ENCODE measurements at places on chromosomes 4 and X.

GRCh38 chrX:145609951-145610511 lies 207.6 kb upstream of the SLITRK2 start:
- no peak for DNase-seq

- DNase-seq, result no peak
Measured at GRCh38 chr4:94843216-94843615, 85.5 kb downstream of the BMPR1B start.

- DNase-seq, result no peak
Measured at GRCh38 chrX:20001588-20001987, 10.7 kb upstream of the BCLAF3 start.

- DNase-seq, result no peak
Measured at GRCh38 chrX:20421697-20422096, 155.0 kb upstream of the RPS6KA3 start.

GRCh38 chr4:175770555-175770954 lies 41.5 kb downstream of the GPM6A start:
- DNase-seq, result no peak

- no peak for DNase-seq
Measured at GRCh38 chr4:170827562-170828274, 738.0 kb upstream of the AADAT start.

- no peak for DNase-seq
Measured at GRCh38 chr4:181671672-181672071, 571.5 kb upstream of the TENM3 start.

- no peak for DNase-seq
Measured at GRCh38 chrX:154486396-154487207, at the start of gene UBL4A. Gene UBL4A, minus strand, starts transcription at chrX:154486615. Its CDS starts 31 bp downstream, at chrX:154486584.

DNA sequence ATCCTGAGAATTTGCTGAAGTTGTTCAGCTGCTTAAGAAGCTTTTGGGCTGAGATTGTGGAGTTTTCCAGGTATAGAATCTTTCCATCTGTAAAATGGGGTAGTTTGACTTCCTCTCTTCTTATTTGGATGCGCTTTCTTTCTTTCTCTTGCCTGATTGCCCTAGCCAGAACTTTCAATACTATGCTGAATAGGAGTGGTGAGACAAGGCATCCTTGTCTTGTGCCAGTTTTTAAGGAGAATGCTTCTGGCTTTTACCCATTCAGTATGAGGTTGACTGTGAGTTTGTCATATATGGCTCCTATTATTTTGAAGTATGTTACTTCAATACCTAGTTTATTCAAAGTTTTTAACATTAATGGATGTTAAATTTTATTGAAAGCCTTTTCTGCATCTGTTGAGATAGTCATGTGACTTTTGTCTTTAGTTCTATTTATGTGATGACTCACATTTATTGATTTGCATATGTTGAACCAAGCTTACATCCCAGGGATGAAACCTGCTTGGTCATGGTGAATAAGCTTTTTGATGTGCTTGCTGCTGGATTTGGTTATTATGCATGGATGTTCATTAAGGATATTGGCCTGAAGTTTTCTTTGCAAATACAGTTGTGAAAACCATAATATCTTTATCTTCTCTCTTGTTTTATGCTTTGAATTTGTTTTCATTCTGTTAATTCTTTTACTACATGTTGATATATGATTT lies 573.8 kb upstream of the NDST4 start:
- no peak for DNase-seq

GRCh38 chrX:148774276-148774675 lies 273.9 kb downstream of the AFF2 start:
- no peak for DNase-seq

DNA sequence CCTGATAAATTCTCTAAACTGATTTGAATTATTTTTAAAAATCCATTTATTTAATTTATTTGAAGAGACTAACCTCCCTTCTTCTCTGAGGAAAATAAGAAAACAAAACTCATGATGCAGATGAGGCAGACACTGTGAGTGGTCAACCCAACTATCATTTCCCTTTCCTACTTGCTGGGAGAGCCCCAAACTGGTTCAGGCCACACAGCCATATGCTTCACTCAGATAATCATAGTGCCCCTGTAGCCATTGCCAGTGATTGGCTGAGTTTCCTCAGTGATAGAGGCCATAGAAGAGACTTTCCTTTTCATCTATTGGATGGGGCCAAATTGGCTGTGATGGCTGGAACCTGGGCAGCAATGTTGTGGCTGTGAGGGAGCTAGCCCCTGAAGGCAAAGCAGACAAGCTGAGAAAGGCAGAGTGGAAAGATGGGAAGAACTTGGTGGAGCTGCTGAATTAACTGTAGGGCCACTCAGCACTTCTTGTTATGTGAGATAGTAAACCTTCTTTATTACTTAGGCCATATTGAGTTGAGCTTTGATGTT lies 49.8 kb downstream of the RAB33B start:
- DNase-seq, result no peak

GRCh38 chr4:90718931-90719330 lies 591.7 kb downstream of the CCSER1 start:
- DNase-seq, result no peak

GRCh38 chr4:24968992-24969391 lies 56.1 kb upstream of the CCDC149 start:
- no peak for DNase-seq

- no peak for DNase-seq
Measured at GRCh38 chr4:109128589-109128988, 173.9 kb downstream of the COL25A1 start.

GRCh38 chrX:153338836-153339235 lies 4.9 kb downstream of the ZNF275 start:
- no peak for DNase-seq

DNA sequence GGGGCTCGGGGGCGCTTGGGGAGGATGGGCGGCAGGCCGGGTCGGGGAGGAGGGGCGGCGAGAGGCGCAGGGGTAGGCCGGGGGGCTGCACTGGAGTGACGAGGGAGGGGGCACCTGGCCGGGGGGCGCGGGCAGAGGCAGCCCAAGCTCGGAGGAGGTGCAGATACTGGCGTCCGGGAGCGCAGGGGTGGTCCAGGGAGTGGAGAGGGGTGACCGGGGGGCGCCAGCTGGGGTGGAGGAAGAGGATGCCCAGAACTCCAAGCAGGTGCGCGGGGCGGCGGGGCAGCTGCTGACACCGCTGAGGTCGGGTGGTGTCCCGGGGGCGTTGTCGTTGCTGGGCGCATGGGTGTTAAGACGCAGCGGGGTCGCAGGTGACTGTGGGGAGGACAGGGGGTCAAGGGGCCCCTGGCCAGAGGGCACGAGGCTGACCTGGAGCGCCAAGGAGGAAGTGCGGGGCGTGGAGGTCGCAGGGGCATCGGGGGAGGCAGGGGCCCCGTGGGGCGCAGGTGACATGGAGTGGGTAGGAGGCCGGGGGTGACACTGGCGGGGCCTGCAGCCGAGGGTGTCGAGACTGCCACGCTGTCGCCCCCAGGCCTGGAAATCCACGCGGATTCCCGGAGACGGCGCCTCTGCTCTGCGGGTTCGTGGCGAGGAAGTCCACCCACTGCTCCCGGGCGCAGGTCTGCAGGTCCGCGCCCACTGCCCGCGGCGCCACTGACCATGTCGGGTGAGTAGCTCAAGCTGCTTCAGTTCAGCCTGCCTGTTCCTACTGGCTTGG lies 928 bp downstream of the GYG2 start:
- DNase-seq, result no peak

GRCh38 chr4:159308566-159309340 lies 205.9 kb downstream of the RAPGEF2 start:
- no peak for DNase-seq

DNA sequence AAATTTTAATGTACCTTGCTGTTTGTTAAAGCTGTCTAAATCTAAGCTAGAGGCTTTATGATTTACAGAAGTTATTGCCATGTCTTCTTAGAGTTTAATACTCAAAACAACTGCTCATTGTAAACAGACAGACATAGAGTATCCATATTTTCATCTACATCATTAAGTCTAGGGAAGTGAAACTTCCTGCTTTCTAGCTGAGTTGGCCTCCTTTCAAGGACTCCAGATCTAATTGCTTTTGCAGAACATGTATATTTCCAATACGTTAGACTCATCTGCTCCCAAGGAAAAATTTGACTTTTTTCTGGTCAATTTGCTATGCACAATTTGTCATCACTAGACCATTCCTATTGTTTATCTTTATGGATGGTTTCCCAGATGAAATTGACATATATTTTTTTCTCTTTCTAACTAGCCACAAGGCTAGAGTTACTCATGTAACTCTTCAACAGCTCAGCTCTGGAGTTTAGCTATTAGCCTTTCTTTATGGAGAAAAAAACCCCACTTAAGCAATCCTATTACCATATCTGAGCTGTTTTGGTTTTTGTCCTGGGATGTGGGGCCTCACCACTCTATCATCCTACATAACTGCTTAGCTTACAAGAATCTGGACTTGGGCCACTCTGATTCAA lies 122.9 kb downstream of the PPA2 start:
- DNase-seq, result no peak

DNA sequence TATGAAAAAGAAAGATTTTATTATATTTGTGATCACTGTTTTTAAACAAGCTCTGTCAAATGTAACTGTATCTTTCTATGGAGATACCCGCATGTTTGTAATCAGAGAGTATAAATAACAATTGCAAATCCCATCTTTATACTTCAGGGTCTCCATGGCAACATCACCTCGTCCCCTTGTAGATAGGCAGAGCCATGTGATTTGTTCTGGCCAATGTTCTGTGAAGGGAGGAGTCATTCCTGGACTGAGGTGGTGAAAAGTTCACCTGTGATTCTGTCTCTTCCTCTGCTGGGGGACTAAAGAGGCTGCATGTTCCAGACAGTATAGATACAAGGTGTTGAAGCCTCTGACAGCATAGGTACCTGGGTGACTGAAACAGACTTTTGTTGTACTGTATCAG lies 45.6 kb upstream of the MED14 start:
- no peak for DNase-seq

DNA sequence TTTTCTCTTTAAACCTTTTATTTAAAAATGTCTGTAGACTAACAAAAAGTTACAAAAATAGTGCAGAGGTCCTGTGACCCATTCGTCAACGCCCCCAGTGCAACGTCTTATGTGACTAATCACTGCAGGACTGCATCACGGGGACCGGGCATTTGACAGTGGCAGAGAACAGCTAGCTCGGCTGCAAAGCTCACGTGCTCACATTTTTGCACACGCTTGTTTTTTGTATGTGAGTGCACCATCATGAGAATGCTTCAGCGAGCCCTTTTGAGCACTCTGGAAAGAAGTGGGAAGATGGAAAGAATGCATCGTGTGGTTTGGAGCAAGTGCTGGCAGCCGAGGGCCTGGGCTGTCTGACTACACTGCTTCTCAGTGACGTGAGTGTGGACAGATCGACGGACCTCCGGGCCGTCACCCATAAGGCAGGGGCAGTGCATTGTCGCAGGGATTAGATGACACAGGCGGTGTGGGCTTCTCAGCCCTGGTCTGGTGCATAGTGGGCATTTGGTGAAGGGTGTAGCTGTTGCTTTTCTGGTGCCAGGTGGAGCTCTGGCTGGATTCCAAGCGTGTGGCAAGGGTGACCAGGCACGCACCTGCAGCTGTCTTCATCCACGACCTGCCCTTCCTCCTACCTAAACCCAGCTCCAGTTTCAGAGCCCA lies 17.7 kb downstream of the SPON2 start:
- DNase-seq, result no peak

GRCh38 chr4:173538909-173539445 lies 8.9 kb upstream of the HAND2 start:
- DNase-seq, result no peak

DNA sequence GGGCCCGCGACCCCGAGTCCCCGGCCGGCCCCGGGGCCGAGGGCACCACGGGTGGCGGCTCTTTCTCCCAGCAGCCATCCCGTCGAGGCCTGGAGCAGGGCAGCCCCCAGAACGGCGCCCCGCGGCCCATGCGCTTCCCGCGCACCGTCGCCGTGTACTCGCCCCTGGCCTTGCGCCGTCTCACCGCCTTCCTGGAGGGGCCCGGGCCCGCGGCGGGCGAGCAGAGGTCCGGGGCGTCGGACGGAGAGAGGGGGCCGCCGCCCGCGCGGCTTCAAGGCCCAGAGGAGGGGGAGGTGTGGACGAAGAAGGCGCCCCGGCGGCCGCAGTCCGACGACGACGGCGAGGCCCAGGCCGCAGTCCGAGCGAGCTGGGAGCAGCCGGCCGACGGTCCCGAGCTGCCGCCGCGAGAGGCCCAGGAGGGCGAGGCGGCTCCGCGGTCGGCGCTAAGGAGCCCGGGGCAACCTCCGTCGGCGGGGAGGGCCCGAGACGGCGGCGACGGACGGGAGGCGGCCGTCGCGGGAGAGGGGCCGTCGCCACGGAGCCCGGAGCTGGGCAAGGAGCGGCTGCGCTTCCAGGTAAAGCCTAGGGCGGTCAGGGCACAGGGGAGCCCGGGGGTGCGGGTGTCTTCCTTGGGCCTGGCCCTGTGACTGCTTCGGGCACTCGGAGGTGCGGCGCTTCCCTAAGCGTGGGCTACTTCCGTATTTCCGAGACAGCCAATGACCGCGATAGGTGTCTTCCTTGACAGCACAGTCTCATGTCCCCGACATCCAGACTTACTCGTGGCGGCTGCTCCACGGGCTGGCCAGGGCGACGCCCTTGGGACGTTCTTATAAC lies 845 bp downstream of the ZAR1 start:
- DNase-seq, result no peak

DNA sequence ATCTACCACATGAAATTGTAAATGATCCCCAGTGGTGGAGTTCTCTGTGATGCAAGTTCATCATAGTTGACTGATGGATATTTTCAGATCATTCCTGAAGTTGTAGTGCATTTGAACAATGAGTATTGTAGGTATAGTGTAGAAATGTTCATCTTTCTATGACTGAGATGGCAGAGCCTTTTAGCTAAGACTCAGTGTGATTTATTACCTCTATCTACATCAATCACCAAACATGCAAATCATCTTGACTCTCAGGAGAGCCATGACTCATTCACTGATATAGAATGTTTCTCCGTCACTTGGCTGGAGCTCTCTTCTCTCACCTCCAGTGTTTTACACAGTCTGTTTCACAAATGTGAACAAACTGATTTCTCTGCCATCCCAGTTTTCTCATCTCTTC lies 392.6 kb downstream of the IL1RAPL1 start:
- no peak for DNase-seq

DNA sequence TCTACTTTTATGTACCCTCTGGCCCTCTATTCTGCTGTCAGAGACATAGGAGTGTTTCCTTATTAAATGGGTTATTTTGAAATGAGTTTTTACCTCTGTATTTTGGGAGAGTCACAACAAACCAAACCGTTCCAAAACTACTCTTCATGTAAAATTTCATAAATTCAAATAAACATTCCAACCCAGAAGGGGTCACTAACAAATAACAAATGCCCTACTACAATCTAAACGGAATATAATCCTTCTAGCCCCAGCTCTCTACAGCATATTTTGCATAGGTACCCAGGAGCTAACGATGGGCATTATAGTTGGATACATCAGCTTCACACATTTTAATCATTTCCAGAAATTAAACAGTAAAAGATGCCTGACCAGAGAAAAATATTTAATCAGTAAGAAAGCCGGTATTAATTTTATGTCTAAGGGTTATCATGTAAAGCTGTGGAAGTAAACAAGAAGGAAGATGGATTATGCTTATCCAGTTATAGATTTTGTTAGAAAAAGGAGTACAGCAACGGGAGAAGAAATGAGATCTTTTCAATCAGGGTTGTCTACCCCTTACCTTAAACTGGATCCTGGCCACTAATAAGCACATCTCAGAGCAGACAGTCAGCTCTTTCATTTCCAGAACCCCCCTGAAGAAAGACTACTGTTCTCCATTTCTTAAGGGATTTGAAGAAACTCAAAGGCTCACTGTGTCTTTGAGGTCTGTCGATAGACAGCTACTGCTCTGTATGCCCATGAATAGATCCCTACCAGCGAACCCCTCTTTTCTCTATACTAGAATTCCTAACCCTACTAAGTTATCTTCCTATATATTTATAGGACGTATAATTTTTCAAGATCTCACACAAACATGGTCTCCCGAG lies 1.2 kb downstream of the UGDH start:
- DNase-seq, result no peak

GRCh38 chr4:128854433-128854832 lies 44.9 kb downstream of the JADE1 start:
- DNase-seq, result no peak

Measured in GOT3 (cell line).